Activated gamma-delta T cell treated with Interleukin-2 at 50 U/mL for 16 hours (primary cell): ENCODE measurements at places on chromosomes 5 and 9.

GRCh38 chr5:132295505-132296411 lies 1.6 kb downstream of the SLC22A4 start:
- DNase-seq = no peak

DNA sequence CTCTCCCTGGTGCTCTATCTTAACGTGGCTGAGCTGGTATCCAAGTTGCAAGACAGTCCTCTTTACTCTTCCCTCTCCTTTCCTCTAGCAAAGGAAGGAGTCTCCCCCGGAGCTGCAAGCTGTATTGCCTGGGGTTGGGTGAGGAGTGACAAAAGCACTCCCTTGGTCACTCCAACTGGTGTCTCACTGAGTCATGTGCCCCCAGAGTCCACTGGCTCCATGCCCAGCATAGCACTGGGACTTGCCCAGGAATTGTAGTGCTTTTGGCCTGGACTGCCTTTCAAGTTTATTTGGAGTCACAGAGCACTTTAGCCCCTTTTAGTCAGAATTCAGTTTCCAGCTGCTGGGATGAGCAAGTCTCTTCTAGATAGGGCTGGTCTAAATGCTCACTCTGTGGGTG lies 82.6 kb upstream of the FST start:
- no peak for DNase-seq

DNA sequence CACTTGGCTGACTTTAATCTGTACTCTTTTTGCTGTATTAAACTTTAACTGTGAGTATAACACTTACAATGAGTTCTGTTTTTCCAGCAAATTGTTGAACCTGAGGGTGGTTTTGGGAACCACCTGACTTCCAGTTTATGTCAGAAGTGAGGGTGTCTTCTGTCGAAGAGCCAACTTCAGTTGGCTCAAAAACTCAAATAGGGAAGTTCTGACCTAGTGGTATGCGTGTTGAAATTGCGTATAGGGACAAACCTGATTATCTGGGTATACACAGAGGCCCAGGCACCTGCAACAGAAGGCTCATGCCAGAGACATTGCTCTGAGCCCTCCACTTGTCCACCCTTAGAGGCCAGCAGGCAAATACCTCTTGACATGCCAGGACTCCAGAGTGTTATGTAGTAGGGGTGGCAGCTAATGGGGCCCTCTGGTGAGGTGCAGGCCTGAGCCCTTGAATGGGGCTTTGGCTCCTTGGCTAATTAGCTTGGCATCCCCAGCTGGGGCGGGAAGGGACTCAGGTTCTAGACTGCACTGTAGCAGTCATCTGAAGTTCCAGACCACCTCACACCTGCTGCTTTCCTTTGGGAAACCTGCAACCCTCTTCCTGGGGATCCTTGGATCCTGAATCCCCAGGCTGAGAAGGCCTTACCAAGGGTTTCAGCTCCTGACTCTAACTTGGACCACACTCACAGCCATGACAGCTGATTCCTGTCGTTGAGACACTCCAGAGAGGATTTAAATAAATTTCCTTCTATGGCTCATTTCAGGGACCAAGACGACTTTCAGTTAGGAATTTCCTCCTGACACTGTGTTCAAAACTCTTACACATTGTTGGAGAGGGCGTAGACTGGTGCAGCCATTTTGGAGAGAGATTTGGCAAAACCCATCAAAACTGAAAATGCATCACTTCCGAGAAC lies 189.6 kb downstream of the HSPA4 start:
- DNase-seq = no peak

DNA sequence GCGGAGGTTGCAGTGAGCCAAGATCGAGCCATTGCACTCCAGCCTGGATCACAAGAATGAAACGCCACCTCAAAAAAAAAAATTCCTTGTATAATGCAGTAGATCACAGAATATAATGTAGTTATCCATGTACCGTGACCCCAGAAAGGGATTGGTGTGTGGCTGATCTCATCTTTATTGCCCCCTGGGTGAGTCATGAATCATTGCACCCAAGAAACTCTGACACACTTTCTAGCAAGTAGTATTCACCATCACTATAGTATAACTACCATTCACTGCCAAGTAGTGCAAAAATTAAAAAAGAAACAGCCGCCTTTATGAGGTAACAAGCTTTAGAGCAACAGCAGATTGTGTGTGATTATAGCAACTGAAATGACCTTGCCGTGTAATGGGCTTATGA lies 23.7 kb upstream of the ANKH start:
- DNase-seq = no peak

GRCh38 chr9:130713286-130713960 lies 19.8 kb downstream of the EXOSC2 start:
- DNase-seq = no peak

DNA sequence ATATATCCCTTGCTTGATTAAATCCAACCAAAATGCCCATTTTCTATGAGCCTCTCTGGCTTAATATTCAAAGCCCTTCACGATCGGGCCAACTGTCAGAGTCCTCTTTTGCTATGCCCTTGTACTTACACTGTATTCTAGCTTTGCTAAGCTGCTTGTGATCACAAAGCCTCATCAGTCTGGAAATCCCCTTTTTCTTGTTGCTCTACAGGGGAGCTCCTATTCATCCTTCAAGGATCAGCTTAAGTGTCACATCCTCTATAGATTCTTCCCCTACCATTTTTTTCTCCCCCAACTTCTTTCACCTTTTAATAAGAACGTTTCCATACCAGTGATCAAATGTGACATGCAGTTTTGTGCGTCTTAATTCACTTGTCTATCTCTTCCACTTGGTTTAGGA lies 450.4 kb upstream of the CHD1 start:
- no peak for DNase-seq

DNA sequence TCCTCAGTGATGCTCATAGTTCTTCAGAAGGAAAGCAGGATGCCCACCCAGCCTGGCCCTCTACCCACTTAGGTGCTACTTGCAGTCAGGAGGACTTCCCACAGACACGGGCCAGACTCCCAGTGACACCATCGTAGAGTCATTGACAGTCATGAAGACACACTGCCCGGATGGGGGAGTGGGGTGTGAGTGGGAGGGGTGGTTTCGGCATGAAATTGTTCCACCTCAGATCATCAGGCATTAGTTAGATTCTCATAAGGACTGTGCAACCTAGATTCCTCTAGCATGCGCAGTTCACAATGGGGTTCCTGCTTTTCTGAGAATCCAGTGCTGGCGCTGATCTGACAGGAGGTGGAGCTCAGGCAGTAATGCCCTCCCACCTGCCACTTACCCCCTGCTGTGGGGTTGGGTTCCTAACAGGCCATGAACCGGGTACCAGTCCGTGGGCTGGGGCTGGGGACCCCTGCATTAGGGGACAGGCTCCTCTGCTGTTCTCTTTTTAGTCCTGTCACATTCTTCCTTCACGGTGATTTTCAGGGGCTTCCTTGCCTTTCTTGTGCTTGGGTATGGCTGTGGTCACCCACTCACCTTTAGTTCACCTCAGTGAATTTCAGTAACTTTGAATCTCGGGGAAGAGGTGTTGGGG lies 88.2 kb upstream of the ANKRD55 start:
- DNase-seq = no peak
